ENCODE measurements at places on chromosomes 16 and 17. TPM values are rescaled to one million over a fixed set of nuclear protein-coding genes. Genes with fewer than 3 reads are reported as not detected.

The GNAO1 gene
- total RNA-seq, result not detected

The TMEM94 gene
- total RNA-seq, result 53.2 TPM

The SPG7 gene
- total RNA-seq, result 117 TPM

The HSPB9 gene
- not detected for total RNA-seq

The CORO1A gene
- 41.8 TPM for total RNA-seq

The ACAP1 gene
- 0.61 TPM for total RNA-seq

The EIF4A3 gene
- total RNA-seq, result 247 TPM

The AHSP gene
- total RNA-seq, result not detected

The KIF18B gene
- total RNA-seq, result 22.6 TPM

The KRTAP4-5 gene
- not detected for total RNA-seq

The CACNG1 gene
- total RNA-seq, result not detected

The KRT33A gene
- total RNA-seq, result not detected

The SLC16A6 gene
- total RNA-seq, result 0.31 TPM

The KRTAP2-1 gene
- not detected for total RNA-seq

The KRT24 gene
- not detected for total RNA-seq

DNA sequence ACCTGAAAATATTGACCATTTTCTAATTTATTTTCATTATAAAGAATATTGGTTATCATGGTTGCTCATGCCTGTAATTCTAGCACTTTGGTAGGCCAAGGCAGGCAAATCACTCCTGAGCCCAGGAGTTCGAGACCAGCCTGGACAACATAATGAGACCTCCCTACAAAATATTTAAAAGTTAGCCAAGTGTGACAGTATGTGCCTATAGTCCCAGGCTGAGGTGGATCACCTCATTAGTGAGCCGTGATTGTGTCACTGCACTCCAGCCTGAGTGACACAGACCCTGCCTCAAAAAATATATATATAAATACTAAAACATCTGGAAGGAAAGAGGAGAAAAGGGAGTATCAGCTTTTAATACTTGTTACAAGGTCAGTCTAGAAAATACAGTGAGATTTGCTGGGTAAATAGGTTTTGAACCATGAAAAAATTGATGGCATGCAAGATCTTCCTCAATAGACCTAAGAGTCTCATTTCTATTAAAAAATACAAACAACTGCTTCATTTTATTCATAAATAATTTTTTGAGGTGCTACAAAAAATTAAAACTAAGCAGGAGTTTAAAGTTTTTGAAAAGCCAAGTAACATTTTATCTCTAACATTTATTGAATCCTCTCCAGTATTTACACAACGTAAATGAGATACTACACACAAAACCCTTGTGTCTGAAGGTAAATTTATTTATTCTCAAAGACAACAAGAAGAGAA, 47.7 kb downstream of the TUBD1 start:
- no peak for DNase-seq

GRCh38 chr16:49833085-49833484, 22.8 kb downstream of the ZNF423 start:
- no peak for DNase-seq

GRCh38 chr17:77675411-77675810, 283.1 kb upstream of the TNRC6C start:
- no peak for DNase-seq

DNA sequence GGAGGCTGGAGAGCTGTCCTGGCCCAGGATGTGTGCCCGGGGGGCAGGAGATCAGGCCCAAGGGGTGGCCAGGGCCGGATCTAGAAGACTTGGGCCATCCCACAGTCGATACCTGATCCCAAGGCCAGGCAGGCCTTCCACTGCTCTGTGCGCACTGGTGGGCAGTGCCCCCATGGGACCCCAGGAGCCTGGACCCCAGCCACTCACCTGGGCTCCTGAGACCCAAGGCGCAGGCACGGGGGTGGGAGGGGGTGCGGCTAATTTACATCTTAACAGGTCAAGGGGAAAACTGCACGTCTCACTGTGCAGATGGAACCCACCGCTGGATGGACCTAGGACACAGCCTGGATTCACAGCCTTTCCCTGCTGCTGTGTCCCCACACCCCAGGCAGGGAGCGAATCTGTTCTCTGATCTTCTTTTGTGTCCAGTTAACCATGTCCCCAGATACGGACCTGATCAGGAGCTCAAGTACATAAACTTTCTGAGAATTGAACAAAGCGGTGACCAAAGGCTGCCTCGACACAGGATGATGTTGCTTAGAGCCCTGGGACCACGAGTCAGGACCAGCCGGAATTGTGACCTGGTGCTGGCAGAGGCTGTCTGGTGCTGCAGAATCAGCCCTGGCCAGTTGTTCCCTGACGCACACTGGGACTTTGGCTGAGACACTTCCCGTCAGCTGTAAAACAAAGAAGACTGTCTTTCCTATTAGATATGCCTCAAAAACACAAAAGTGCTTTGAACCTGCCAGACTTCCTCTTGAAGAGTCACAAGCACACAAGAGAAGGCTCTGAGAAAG, 60.6 kb downstream of the TNFRSF13B start:
- DNase-seq, result no peak

DNA sequence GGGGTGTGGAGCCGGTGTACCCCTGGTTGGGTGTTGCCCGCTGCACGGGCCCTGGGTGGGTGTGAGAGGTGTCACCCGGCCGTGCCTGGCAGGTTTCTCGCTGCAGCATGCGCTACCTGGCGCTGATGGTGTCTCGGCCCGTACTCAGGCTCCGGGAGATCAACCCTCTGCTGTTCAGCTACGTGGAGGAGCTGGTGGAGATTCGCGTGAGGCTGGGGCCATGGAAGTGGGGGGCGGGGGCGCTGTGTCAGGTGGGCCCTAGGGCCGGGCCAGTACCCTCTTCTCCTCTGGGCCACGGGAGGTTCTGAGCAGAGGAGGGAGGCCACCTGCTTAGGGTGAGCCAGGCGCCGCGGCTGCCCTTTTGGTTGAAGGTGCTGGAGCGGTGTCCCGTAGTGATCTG, 13.4 kb downstream of the DEF8 start:
- DNase-seq, result no peak

GRCh38 chr17:36627101-36627500, 25.7 kb downstream of the MRM1 start:
- no peak for DNase-seq

DNA sequence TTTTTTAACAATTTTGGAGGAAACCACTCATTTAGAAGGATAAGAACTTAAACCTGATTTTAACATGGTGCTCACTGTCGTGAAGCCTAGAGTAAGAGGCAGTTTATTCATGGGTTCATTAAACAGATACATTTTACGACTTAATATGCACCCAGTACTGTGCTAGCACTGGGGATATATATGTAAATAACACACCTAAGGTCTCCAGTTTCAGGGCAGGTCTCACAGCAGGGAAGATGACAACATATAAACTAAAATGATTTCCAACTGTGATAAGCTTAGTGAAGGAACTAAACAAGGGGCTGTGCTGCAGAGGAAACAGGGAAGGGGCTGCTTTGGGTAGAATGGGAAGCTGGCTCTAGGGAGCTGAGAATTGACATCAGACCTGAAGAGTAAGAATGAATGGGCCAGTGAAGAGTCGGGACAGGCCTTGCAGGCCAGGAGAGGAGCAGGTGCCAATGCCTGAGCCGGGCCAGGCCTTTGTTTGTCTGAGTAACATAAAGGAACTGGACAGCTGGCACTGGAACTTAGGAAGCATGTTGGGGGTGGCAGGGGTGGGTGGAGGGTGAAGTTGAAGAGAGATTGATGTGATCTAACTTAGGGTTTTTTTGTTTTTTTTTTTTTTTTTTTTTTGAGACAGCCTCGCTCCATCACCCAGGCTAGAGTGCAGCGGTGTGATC, 12.1 kb downstream of the NT5M start:
- no peak for DNase-seq

DNA sequence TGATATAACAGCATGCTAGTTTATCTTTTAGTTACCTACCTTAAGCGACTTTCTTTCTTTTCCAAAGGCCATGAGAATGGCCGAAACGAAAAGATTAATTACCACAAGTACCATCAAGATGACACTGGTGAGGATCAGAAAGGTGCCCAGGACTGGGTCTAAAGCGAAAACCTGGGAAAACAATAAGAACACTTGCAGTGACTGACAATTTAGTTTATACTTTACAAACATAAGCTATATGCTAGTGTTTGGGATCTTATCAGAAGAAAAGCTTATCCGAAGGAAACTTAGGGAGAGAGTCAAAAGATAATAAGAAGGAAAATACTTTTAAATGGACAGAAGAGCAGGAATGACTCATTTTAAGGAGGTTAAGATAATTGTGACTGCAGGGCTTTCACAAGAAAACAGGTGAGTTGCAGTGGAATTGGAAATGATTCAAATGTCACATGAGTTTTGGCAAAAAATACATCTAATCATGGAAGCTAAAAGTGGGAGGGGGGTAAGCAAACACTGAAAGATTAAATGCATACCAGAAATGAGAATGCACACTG, 34.8 kb downstream of the IST1 start:
- no peak for DNase-seq

DNA sequence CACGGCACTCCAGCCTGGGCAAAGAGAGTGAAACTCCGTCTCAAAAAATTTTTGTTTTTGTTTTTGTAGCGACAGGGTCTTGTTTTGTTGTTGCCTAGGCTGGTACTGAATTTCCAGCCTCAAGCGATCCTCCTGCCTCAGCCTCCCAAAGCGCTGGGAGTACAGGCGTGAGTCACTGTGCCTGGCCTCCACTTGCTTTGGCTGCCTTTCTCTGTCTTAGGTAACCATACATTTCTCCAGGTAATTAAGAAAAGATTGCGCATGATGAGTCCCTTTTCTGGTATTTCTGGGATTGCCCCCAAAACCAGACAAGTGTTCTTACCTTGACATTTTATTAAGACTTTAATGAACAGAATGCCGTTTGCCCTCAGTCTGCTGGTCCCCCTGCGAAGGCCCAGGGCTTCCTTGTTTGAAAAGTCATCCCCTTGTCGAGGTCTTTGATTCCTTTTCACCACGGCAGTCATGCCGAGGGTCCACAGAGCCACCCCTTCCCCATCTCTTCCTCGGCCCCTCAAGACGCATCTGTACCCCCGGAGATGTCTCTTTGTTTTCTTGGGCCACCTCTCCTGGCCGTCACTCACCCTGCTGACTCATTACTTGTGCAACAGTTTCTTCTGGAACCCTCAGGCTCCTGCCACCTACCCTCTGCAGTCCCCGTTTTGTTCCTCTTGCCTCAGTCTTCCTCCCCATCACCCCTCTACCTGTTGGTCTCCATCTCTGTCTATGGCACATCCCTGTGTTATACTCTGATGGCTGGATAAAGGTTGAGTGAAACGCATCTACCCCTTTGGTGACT, 151.0 kb downstream of the SEC14L1 start:
- DNase-seq, result no peak

DNA sequence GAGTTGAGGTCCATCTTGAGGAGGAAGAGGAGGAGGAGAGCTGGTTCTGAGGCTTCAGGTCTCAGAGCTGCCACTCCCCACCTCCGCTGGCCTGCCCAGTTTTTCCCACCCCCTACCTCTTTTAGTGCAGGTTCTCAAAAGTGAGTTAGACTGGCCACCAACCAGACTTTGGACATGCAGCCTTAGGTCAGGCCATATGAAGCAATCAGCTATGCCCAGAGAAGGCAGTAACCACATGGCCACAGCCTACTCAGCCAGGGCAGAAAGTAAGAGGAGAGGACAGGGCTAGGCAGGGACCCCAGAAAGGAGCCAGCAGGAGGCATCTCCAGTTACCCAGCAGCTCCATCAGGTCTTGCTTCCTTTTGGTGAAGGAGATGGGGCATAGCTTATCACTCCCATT, 9.0 kb downstream of the MYO15A start:
- DNase-seq, result no peak

DNA sequence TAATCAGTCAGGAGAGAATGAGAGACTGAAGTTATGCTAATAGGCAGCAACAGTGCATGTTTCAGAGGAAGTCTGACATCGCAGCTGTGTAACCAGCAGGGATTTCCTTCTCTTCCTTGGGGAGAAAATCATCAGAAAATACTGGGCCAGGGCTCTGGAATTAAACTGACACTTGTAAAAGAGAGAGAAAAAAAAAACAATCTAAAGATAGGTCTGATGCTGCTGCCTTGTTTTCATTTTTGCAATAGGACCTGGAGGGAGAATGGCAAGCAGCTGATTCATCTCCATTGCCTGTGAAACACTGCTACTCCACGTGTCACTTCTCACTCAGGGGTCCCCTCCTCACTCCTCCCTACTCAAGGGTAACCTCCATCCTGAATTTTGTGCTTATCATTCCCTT, 17.7 kb upstream of the CORO6 start:
- DNase-seq, result no peak

GRCh38 chr16:16915771-16916170, 536.8 kb downstream of the NPIPA7 start:
- no peak for DNase-seq

- no peak for DNase-seq
These were observed at the start of gene CDH8 for GRCh38 chr16:62036101-62036801. CDH8 (minus strand) TSS chr16:62036438; CDS start chr16:62021403, 15,035 bp downstream.

GRCh38 chr16:35150805-35151312, 1691.4 kb downstream of the TP53TG3F start:
- no peak for DNase-seq

DNA sequence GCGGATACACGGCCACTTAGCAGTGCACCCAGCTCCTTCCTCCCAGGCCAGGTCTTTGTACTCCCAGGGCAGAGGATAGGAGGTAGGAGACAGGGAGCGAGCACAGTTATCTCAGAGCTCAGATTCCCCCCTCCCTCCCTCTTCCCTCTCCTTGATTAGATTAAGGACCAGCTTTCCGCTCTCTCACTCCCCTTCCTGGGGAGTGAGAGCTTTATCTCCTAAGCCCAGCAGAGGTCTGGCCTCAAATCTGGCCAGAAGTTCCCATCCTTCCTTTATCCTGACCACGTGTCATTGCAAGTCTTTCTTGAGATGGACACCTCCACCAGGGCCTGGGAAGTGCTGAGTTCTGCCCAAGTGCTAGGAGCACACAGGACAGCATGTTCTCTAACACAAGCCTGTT, 5.1 kb downstream of the ARL4D start:
- no peak for DNase-seq

DNA sequence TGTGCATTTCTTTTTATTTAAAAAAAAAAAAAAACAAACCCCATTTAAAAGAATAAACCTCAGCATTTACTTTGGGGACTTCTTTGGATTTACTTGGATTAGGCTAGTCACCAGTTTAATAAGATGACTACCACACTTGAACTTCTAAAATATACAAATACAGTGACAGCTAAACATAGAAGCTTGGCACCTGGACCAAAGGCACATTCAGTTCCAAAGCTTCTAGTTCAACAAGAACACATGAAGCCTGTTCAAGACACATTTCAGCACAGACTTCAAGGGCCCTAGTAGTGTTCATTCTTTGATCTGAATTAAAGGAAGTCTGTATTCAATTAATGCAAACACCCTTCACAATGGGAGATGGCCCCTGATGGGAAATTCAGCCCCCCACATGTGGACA, 11.6 kb upstream of the ROGDI start:
- DNase-seq, result no peak

DNA sequence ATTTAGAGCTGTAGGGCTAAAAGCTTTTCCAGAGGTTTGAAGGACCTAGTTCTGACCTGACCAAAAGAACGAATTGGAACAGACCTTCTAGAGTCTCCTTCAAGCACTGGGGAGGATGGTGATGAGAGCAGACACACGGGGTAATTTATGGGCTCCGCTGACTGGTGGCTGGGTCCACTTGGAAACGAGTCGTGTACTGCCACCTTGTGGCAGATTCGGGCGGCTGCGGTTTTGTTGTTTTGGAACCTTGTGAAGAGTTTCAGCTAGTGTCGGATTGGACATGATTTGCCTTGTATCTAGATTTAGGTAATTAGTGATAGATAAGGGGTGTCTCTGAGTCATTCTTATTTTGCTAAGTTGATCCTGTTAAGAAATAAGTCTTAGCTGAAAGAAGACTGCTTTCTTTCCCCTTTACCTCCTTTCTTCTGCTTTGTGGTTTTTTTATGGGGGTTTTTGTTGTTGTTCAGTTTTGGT, 98.9 kb downstream of the AATF start:
- DNase-seq, result peak; percentile 92

- no peak for DNase-seq
These were observed 10.7 kb downstream of the GFOD2 start for GRCh38 chr16:67708368-67708771.
